Myocyte (in vitro differentiated cells): ENCODE measurements at places on chromosomes 16 and 17.

GRCh38 chr17:48195910-48196309 is 88.3 kb downstream of the SNX11 start:
- DNase-seq: no peak

GRCh38 chr16:6345090-6345489 is 987.6 kb upstream of the RBFOX1 start:
- no peak for DNase-seq

- no peak for DNase-seq
Observed at GRCh38 chr16:64211331-64211730, 910.5 kb downstream of the CDH11 start.

DNA sequence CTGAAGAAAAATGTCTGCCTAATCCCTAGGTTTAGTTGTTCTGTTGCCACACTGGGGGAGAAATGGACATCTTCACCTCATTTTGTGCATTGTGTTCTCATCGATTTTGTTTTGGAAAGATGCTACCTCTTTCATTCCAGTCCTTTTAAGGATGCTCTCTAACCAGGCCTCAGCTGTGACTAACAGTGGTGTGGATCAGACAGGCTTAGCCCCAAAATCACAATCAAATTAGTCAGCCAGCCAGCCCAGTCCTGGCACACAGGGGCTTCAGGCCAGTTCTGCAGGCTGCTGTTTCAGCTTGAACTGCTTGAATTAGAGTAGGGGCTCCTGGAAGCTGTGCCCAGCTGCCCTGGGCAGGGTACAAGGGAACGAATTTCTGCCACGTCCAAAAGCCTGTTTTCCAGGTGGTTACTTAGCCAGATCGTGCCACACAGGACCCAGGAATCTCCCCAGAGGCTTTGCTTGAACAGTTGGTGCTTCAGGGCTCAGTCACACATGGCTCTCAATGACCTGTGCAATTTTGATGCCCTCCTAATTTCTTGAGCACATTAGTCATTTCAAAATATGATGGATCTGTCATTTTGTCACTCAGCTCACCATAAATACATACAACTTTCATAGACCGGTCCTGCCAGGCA is 60.7 kb downstream of the CLEC16A start:
- peak; percentile 70 for DNase-seq

- peak; percentile 40 for DNase-seq
Observed at GRCh38 chr17:9436630-9437029, 139.0 kb downstream of the STX8 start.

DNA sequence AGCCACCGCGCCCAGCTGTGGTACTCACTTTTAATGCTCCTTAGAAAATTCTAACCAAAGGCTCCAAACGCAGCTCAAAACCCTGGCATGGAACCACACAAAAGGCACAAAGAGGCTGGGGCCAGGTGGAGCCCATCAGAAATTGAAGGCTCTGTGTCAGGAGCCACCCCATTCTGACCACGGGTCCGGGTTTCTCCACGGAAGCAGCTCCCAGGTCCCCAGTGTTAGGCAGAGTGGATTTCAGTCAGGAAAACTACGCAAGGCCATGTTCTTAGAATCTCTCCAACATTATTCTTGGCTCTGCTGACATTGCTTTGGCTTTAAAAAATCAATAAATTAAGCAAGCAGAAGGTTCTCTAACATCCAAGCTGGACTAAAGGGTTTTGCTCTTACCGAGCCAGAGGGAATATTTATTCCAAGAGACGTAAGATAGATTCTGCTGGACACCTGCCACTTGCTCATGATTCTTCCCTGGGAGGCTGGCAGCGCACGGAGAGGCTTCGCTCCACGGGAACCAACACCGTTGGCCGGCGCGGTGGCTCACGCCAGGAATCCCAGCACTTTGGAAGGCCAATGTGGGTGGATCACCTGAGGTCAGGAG is 93.5 kb downstream of the NXN start:
- no peak for DNase-seq

GRCh38 chr16:12240036-12240435 is 263.5 kb downstream of the SNX29 start:
- peak; percentile 51 for DNase-seq

DNA sequence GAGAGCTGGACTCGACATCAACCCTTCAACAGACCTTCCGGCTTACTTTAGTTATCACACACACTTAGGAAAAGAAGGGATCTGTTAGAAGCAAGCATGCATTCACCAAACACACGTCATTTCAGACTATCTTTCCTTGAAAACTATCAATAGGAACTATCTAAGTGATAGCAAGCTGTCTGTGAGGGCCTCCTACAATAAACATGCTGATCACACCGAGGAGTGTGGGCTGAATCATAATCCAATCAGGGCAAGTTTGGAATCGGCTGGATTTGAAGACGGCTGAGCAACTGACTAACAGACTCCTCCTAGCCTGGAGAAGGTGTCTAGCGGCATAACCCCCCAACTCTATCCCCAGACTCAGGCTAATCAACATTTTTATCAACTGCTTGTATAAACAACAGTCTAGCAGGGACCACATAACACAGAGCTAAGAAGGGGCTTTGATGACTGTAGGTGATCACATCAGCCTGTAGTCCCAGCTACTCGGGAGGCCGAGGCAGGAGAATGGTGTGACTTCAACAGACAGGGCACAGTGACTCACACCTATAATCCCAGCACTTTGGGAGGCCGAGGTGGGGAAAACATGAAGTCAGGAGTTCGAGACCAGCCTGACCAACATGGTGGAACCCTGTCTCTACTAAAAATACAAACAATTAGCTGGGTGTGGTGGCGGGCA is 14.1 kb downstream of the NXN start:
- DNase-seq: no peak

DNA sequence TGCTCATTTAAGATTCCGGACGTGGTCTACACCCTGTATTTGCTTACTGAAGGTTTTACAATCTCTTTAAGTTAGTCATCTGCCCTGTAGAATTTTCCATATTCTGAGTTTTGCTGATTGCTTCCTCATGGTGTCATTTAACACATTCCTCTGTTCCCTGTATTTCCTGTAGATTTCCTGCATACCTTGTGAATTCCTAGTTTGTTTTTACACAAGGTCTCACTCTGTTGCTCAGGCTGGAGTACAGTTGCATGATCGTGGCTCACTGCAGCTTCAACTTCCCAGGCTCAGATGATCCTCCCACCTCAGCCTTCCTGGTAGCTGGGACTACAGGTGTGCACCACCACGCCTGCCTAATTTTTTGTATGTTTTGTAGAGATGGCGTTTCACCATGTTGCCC is 66.8 kb downstream of the CMIP start:
- no peak for DNase-seq

- no peak for DNase-seq
Observed at GRCh38 chr17:41521574-41522261, 3.0 kb upstream of the KRT15 start.

GRCh38 chr17:50461550-50462132 is 7.0 kb downstream of the CHAD start:
- DNase-seq: no peak

GRCh38 chr16:88491001-88491559 is 38.0 kb downstream of the ZFPM1 start:
- no peak for DNase-seq

GRCh38 chr16:80122115-80122514 is 418.7 kb upstream of the DYNLRB2 start:
- no peak for DNase-seq

- no peak for DNase-seq
Observed at GRCh38 chr17:66398617-66399016, 96.2 kb downstream of the PRKCA start.

GRCh38 chr17:58399974-58400373 is 17.4 kb downstream of the RNF43 start:
- DNase-seq: no peak

DNA sequence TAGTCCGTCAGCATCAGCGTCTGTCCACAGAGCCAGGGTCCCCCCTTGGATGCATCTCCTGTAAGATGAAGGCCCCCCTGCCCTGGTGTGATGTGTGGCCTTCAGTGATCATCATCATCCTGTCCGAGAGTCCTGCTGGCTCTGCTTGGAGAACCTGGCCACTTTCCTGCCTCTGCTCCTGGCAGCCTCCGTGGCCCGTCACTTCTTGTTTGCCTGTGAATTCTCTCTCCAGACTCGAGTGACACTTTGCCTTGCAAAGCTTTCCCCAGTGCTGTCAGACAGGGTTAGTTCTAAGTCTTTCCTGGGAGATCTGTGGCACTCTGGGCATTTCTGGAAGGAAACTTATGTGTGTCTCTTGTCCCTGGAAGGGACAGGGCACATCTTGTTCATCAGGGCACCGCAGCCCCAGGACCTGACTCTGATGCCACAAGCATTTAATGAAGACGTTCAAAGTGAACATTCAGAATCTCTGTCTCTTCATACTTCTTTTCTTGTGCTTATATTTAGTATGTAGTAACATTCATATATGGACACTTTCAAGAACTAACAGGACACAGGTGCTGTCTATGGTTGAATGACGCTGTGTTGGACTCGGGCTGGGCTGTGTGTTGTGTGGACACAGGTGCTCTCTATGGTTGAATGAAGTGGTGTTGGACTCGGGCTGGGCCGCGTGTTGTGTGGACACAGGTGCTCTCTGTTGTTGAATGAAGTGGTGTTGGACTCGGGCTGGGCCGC is 68.5 kb downstream of the RPTOR start:
- DNase-seq: no peak

GRCh38 chr17:82317394-82318168 is at the start of gene CD7:
Gene CD7, minus strand, starts transcription at chr17:82317608. Its CDS starts 113 bp downstream, at chr17:82317495.
- DNase-seq: no peak

GRCh38 chr17:17440010-17440843 is 36.6 kb upstream of the MED9 start:
- DNase-seq: peak; percentile 45
